ENCODE measurements at places on chromosomes 1 and 21.

DNA sequence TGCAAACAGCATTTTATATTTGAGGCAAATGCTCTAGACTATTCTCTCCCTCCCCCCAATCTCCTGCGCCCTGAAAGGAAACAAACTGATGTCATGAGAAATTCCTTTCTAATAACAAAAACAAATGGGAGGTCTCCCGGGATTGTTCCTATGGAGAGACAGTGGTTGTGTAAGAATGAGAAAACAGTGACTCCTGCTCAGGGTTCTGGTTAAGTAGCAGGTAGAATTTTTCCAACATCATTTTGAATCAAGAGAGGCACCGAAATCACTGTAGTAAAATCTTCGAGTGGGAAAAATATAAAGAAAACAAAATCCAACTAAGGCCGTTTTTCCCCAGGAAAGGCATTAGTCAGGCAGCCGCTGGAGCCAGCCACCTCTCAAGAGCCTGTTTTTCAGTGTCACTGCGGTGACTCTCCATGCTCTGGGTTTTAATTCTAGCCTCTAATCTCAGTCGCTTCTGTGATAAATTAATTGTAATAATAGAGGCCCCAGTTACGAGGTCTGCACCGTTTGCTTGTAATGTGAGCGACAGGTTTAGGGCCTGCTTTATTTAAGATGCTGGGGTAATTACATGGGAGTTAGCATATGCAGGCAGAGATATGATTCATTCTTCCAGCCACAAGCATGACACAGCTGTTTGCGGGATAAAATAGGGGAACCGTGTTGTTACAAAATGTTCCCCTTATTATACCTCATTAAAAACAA lies 80.3 kb downstream of the RNF220 start:
- peak; percentile 62 for DNase-seq

- no peak for DNase-seq
These were observed 118.0 kb upstream of the IPO9 start for GRCh38 chr1:201710632-201711597.

DNA sequence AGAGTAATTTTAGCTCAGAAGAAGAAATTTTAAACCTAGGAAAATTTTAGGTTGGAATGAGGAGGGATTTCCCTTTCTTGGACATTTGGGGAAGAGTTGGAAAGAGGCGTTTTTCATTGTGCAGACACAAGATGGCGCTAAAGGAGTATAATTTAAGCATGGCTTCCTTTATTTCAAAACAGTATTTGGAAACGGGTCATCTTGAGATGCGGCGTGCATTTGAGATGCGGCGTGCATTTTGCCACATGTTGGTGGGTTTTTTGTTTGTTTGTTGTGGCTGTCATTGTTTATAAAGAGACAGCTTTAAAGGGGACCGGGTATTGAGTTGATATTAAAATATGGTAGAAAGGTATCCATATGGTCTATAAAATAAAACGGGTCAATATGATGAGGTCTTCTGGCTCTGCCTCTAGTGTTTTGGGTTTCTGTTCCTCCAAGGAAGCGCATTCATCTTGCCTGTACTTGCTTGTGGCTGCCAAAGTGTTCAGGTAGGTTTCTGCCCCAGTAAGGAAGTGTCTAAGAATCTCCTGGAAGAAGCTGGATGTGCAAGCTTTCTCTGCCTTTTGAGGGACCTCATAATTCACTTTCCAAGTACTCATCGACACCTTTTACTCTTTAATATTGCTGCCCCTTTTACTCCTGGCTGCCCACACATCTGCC lies 210.3 kb downstream of the SLC35F3 start:
- peak; percentile 31 for DNase-seq

GRCh38 chr1:192530254-192530653 lies 45.3 kb upstream of the RGS1 start:
- no peak for DNase-seq

DNA sequence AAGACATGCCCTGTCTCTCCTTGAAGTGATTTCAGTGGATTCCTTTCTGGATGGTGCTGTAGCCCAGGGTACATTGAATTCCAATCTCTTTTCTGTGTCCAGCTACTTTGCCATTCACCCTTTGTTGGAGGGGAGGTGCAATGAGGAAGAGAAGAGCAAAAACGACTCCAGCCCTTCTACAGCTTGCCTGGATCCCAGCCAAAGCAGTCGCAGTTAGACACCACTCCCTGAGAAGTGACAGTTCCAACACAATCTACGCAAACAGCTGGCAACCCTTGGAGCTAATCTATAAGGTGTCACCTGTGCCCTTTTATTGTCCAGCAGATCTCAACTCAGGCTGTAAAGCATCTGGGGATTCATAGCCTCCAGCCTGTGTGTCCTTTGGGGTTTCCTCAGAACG lies 4.6 kb downstream of the CD244 start:
- no peak for DNase-seq

- no peak for DNase-seq
These were observed 57.0 kb downstream of the DISP3 start for GRCh38 chr1:11535761-11536572.

DNA sequence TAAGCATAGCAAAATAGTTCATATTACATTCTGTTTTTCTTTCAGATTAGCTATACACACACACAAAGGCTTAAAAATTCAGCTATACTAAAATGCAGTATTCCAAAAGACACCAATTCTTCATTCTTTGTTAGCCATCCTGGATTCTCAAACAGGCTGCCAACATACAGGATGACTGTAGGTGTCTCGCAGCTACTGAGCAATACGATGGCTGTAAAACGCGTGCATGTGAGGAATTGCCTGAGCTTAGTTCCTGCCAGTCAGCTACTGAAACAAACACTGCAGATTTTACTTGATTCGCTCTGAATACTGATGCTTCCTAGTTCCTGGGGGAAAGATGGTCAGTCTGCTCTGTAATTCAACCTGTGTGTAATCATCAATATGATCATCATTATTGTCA lies 24.7 kb upstream of the HMGN1 start:
- no peak for DNase-seq

DNA sequence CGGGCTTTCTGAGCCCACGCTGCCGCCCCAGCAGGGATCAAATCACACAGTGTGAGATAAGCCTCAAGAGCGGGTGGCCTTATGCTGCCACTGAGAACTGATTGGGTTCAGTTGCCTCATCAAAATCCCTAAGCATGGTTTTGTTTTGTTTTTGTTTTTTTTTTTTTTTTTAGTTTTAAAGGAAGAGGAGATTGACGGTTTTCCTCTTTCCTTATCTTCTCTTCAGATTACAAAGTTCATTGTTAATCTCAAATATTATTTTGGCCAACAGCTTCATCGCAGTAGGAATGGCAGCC lies 651 bp downstream of the COA6 start:
- DNase-seq = no peak

GRCh38 chr1:210920258-210920657 lies 213.7 kb downstream of the KCNH1 start:
- no peak for DNase-seq

GRCh38 chr1:40385437-40386358 lies 12.2 kb downstream of the SMAP2 start:
- DNase-seq = no peak

GRCh38 chr1:168653567-168653966 lies 75.4 kb downstream of the DPT start:
- DNase-seq = peak; percentile 29

- DNase-seq = no peak
These were observed 152.8 kb upstream of the DPT start for GRCh38 chr1:168881656-168882260.

GRCh38 chr1:245762396-245762910 lies 607.7 kb downstream of the KIF26B start:
- DNase-seq = no peak
